NCI-H187 (cell line): ENCODE measurements at places on chromosomes 13 and 19.
A peak's percentile ranks its signal among the peaks of the same experiment; 100 is the strongest.

DNA sequence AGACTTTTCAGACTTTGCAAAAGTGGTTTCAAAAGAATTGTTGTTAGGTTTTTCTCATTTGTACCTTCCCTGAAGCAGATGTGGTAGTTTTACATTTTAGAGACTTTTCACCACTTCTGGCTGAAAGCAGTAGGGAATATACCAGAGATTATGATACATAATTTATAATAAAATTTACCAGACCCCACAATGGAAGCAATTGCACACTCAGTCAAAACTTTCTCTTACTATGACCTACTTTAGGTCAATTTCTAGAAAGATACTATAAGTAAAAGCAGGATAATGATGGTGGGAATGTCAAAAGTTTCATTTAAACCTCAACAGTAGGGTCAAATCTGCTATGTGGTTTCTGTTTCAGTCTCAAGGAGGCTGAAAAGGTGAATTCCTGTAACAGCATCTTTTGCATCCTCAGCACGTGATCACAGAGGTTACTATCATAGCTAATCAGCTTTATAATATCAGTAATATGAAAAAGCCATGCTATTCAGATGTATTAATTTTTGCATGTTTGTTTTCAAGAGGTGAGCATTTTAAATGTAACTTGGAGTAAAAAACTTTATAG, 26.9 kb downstream of the PCCA start:
- DNase-seq = no peak

GRCh38 chr13:93226623-93227279, at the start of gene GPC6:
TSS of gene GPC6 (plus strand) at chr13:93226807.
- peak; percentile 83 for DNase-seq

DNA sequence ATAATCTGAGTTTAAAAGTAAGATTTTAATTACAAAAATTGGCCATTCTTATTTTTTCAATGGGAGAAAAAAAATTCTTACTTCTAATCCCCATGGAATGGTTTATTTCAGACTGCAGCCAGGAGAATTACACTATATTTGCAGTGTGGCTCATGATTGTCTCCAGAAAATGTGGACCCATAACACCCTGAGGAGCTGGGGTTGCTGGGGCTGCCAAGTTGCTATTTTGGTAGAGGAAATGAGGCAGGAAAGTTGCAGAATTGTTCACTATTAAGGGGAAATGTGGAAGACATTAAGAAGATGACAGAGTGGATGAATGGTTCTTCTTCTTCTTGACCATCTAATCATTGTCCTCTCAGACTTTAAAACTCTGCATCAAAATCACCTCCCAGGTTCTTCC, 4.6 kb upstream of the SCEL start:
- no peak for DNase-seq

DNA sequence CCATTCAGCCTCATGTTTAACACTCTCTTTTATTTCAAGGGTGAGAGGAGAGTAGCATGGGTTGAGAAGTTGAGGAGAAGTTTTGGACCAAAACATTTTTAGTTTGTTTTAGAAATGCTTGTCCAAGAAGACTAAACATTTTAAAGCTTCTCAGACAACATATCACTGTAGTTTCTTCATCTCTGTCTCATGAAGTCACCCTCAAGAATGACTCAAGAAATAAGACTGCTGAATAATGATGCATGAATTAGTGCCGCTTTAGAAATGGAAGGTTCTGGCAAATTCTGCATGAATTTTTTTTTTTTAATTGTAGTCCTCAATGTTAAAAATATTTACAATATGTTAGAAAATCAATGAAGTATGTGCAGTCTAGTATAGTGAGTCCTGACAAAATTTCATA, 422.7 kb upstream of the ARGLU1 start:
- no peak for DNase-seq

DNA sequence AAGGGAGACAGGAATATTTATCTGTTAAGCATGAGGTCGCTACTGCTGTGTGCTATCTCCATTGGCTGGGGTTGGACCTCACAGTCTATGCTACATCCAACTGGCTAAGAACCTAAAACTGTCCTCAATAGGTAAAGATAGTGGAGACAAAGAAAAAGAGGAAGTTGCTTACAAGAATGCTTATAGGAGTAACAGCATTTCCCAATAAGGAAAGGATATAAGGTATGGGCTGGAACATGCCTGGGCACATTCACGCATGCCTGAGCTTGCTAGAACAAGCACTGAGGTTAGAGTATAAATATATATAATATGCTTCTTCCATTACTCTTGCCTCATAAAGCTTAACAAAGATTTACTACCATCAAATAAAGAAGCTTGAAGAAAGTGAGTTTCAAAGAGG, 47.9 kb upstream of the CEACAM21 start:
- no peak for DNase-seq

DNA sequence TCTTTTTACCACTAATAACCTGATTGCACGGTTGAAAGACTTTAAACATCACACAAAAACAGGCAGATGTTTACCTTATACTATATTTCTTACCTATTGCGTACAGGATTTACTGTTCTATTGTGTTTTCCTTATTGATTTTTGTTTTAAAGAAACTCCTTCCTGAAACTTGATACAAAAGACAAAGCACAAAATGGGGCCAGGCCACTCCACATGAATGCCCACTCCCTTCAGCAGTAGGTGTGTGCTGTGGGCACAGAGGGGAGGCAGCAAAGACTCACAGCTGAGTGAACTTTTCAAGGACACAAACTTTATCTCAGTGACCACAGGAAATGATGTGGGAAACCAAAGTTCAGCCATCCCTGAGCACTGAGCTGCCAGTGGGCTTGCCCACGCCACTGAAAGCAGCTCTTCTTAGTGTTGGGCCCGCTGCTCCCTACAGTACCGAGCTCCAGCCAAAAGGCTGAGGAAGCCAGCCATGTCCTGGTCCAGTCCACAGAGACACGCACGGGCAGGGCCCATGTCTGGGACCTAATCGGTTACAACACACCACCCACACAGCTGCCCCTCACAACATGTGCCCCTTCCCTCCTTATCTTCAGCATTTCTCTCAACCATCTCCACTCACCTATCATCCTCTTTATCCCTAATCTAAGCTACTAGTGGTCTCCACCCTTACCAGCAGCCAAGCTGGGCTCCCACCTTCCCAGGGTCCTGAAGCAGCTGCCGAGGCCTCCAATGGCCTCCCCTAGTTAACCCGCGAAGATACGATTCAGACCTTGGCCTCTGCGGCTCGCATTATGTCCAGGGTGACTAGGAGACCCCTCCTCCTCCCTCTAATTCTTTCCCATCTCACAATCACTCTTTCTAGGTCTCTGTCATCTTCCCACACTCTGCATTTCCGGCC, 39.5 kb downstream of the ATP7B start:
- DNase-seq = no peak

DNA sequence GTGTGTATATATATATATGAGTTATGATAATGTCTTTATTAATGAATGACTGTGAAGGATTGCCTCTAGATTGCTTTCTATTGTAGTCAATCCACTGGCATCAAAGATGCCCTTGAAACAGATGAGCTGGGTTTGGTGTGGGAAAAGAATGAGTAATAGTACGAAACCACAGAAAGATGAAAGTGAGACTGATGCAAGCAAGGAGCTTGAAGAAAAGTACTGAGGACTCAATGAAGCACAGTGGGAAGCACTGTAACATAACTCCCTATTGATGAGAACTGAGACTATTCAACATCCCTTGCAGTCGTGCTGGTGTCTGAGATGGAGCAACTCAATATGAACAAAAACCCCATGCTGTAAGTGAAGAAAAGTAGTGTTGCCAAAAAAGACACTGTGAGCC, 1794.2 kb downstream of the SLITRK5 start:
- no peak for DNase-seq

DNA sequence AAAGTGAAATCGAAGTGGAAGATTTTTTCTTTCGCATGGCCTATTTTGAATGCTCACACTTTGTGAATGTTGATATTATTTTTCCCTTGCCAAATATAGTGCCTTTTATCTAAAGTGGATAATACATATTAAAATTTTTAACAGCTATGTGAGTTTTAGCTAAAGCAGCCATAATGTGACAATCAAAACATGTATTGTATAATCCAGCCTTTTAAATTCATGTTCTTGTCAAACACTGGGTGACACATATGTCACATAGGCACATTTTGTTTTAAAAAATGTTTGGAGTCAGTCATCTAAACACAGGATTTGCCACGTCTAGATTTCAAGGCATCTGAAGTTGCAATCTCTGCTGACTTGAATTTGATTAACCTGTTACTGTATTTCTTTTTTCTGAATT, 1256.6 kb downstream of the SLITRK1 start:
- DNase-seq = no peak

GRCh38 chr19:47013041-47013517, 6.6 kb upstream of the NPAS1 start:
- peak; percentile 57 for DNase-seq

DNA sequence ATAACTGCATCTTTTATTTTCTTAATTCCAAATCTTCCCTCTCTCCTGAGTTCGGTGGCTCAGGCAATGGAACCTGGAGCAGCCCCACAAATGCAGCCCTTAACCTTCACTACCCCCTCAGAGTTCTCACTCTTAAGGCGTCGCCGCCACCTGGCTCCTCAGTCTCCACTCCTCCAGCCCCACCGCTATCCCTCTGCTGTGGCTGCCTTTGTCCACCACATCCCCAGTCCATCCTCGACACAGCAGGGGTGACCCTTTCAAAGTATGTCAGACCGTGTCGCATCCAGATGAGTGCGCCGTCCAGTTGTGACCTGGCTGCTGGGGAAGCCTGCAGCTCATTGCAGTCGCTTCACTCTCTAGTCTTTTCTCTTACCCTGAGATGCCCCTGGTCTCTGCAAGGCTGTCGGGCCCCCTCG, 1.0 kb downstream of the SPPL2B start:
- DNase-seq = no peak
